ENCODE measurements at places on chromosomes 2 and 18. TPM values are rescaled to one million over a fixed set of nuclear protein-coding genes. Genes with fewer than 3 reads are reported as not detected.

The ZEB2 gene
- 40.9 TPM for total RNA-seq

GRCh38 chr2:167332358-167332757 is 444.1 kb downstream of the XIRP2 start:
- H3K27ac ChIP-seq = no peak overlapping the region
- H3K36me3 ChIP-seq = no peaks in the 10 kb centered on the region
- no peak for DNase-seq
- no peaks in the 10 kb centered on the region for H3K27me3 ChIP-seq
- no peak overlapping the region for H3K4me3 ChIP-seq
- H3K4me1 ChIP-seq = no peaks in the 10 kb centered on the region

DNA sequence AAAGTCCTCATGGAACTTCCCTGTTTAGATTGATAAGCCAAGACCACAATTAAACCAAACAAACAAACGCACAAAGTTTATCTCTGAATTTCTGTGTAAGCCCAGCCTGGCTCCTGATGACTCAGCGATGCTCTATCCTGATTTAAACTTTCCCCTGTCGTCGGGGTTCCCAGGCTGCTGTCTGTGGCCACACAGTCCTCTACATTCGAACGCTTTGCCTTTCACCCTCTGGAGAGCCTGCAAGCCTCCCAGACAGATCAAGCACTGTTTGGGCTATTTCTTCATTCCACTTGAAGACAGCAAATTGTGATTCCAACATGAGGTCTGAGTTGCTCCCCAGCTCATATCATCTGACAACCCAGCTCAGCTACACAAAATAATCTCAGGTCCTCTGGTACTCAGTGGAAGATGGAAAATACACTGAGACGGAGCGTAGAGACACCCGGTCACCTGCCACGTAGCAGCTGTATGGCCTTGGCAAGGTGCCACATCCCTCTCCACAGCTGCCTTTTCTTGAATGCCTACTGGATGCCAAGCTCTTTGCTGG is 51.2 kb downstream of the CYRIA start:
- no peak overlapping the region for H3K27ac ChIP-seq
- no peak overlapping the region for H3K4me3 ChIP-seq
- H3K27me3 ChIP-seq = peaks cover 4% of the 10 kb centered on the region
- no peaks in the 10 kb centered on the region for H3K36me3 ChIP-seq
- no peaks in the 10 kb centered on the region for H3K4me1 ChIP-seq

GRCh38 chr2:109535217-109535946 is 78.4 kb downstream of the SEPTIN10 start:
- no peak overlapping the region for H3K4me3 ChIP-seq
- H3K27ac ChIP-seq = no peak overlapping the region
- H3K27me3 ChIP-seq = peaks cover 28% of the 10 kb centered on the region

- DNase-seq = no peak
- H3K4me1 ChIP-seq = peaks cover 21% of the 10 kb centered on the region
- no peak overlapping the region for H3K27ac ChIP-seq
- no peak overlapping the region for H3K4me3 ChIP-seq
Observed at GRCh38 chr2:62660582-62661262, 44.8 kb upstream of the EHBP1 start.

DNA sequence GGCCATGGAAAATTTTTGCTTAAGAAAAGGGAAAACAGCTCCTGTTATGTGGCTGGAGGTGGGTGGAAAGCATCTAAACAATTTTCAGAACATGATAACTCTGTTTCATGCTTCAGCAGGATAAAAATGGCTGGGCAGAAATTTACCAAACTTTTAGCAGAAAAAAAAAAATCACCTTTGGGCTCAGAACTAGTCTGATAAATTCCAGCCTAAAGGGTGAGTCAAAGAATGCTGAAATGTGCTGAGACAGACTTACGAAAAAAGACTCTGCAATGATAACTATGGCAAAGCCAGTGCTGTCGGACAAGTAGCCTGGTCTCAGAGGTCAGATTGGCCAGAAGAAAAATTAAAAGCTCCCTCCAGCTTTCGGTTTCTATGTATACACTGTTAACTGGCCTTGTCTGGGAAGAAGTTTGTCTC is 123.6 kb downstream of the LRATD1 start:
- no peaks in the 10 kb centered on the region for H3K36me3 ChIP-seq
- no peak for DNase-seq
- no peaks in the 10 kb centered on the region for H3K4me1 ChIP-seq
- H3K27me3 ChIP-seq = no peaks in the 10 kb centered on the region
- H3K4me3 ChIP-seq = no peak overlapping the region

- H3K4me3 ChIP-seq = peak overlapping the region; percentile 98
- peaks cover 4% of the 10 kb centered on the region for H3K36me3 ChIP-seq
- H3K27ac ChIP-seq = peak overlapping the region; percentile 100
- H3K4me1 ChIP-seq = peaks cover 42% of the 10 kb centered on the region
- H3K27me3 ChIP-seq = no peaks in the 10 kb centered on the region
Observed at GRCh38 chr2:178477443-178478129, 814 bp downstream of the FKBP7 start.

Measured in activated CD8-positive, alpha-beta memory T cell treated with anti-CD3 and anti-CD28 coated beads, Interleukin-2, amount 10 ng/mL, durations not matched to agents 7 days and 5 days (primary cell).